ENCODE measurements at places on chromosomes 5 and 9. TPM values are rescaled to one million over a fixed set of nuclear protein-coding genes. Genes with fewer than 3 reads are reported as not detected.

GRCh38 chr9:89256642-89257041 is 54.4 kb upstream of the CKS2 start:
- no peak for DNase-seq

ARSI gene
- total RNA-seq = 32.7 TPM

DNA sequence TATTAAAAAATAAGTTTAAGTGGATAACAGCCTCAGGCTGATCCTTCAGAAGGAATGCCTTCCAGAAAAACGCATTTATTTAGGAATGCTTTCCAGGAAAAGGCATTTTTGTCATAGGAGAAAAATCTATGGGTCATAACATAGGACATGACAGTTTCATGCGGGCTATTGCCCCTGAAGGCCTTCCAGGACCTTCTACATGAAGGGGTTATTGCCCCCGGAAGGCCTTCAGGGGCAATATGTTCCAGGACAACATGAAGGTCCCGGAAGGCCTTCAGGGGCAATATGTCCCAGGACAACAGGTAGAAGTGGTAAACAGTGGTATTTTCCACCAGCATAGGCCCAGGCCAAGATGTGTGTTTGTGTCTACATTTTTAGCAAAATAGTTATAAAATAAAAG is 191.3 kb upstream of the RASA1 start:
- DNase-seq = no peak

PCDHGB3 gene
- 0.54 TPM for total RNA-seq

DNA sequence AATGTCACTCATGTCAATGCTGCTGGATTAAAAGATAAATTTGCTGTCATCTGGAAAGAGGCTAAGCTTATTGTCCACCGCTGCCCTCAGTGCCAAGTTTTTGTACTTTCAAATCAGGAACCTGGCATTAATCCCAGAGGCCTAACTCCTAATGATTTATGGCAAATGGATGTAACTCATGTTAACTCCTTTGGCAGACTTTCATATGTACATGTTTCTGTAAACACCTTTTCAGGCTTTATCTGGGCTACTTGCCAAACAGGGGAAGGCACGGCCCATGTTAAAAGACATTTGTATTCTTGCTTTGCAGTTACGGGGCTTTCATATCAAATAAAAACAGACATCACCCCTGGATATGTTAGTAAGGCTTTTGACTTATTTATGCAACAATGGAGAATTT is 608.0 kb upstream of the ACO1 start:
- peak; percentile 63 for DNase-seq

- no peak for DNase-seq
These were observed 14.0 kb downstream of the FBXW2 start for GRCh38 chr9:120779227-120779626.

GRCh38 chr9:96068511-96068910 is 193.0 kb downstream of the ERCC6L2 start:
- DNase-seq = no peak

DNA sequence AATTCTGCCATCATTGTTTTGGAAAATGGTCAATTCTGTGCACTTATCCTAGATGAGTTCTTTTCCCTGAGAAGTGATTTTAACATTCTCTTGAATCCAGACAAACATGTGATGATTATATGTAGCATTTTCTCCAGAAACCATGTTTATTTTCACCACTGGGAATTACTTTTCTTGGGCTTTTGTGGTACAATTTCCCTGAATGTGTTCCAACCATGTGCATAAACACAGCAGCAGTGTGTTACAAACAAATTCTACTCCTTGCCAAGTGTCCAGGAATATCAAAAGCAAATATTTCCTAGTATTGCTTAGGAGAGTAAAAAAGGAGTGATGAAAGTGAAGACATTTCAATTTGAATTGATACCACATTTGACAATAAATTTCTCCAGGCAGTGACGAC is 50.4 kb downstream of the NXNL2 start:
- DNase-seq = no peak

GPX8 gene
- total RNA-seq = 155 TPM

DNA sequence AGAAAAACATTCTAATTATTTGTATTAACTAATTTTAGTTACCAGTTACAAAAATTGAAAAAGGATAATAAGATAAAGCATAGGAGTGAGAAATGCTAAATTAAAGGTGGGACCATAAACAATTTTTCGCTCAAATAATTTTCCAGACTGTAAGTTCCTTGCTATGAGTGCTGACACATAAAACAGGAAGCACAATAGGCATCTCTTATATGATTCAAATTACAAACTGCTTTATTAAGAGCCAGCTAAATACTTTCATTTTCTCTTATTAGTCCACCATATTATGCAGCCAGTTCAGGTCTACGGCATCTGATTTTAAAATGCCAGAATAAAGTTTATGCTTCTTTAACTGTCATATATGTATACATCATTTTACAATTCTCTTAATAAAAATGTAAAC is 4.4 kb downstream of the RC3H2 start:
- DNase-seq = peak; percentile 31

- DNase-seq = no peak
These were observed 12.9 kb upstream of the AJM1 start for GRCh38 chr9:136829412-136829811.

CYLC2 gene
- not detected for total RNA-seq

IFNA21 gene
- total RNA-seq = not detected

GRCh38 chr9:76531231-76531780 is 72.3 kb downstream of the GCNT1 start:
- DNase-seq = no peak

GRCh38 chr9:108664309-108665255 is 191.2 kb downstream of the ACTL7B start:
- no peak for DNase-seq

- peak; percentile 53 for DNase-seq
These were observed 8.3 kb downstream of the DIMT1 start for GRCh38 chr5:62395210-62395950.

ANKRD20A1 gene
- total RNA-seq = not detected

CLIC3 gene
- total RNA-seq = 11.0 TPM

SPINK4 gene
- total RNA-seq = not detected

GRCh38 chr9:13361076-13361475 is 81.6 kb upstream of the MPDZ start:
- DNase-seq = no peak

GRCh38 chr5:173926359-173926758 is 38.2 kb downstream of the CPEB4 start:
- DNase-seq = peak; percentile 15

DNA sequence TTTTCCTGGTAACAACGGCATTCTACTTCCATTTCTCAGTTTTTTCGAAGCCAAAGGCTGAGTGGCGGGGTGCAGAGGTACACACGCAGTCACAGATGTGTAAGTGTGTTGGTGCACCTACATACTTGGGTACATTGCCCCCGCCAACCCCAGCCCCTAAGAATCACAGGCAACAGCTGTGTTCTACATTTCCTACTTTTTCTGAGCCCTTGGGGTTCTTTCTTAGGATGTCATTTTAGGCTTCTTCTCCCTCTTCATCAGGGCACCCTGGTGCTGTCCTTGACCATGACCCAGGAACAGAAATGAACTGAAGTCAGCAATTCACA is 104.8 kb downstream of the PAX5 start:
- no peak for DNase-seq

FAM120A gene
- total RNA-seq = 62.5 TPM

DNA sequence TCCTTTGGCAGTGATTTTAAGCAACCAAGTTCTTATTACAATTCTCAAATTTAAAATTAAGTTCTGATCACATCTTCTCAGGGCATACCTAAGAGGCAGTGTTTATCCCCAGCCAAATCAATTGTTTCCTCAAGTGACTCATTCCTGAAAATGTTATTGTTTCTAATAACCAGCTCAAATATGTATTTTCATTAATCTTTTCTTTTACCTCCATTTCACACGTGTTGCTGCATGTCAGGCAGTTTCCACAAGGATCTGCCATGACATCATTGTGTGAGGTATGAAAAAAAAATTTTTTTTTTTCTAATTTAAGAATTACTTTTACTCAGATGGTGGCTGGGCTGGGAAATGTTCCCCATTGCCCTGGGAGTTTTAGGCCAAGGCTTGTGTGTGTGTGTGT is 113.0 kb upstream of the NTRK2 start:
- DNase-seq = no peak

- no peak for DNase-seq
These were observed 26.8 kb downstream of the KLF9 start for GRCh38 chr9:70387663-70388062.

DNA sequence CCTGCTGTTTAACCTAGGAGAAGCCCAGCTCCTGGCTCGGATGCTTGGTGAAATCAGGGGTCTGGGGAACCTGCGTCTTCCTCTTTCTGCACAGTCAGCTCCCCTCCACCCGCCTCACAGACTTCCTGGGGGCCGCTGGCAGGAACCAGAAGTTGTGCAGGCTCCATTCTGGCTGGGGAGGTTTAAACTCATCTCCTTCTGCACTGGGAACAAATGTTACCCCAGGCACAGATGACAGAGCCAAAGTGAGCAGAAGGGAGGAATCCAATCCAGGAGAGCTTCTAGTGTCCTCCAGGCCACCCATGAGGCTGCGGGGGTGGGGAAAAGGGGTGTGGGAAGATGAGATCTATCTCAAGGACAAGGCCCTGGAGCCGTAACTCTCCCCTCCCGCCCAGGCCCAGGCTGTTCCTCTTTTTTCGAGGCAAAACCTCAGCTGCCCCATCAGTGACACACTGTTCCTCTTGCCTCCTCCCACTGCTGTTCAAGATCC is 31.2 kb downstream of the KCNMB1 start:
- no peak for DNase-seq

GRCh38 chr9:98793031-98793430 is 3.3 kb downstream of the ANKS6 start:
- no peak for DNase-seq

- DNase-seq = peak; percentile 40
These were observed 84.5 kb downstream of the FOXD1 start for GRCh38 chr5:73363911-73364730.

GRCh38 chr5:109455598-109456096 is 45.9 kb upstream of the PJA2 start:
- DNase-seq = peak; percentile 99

DNA sequence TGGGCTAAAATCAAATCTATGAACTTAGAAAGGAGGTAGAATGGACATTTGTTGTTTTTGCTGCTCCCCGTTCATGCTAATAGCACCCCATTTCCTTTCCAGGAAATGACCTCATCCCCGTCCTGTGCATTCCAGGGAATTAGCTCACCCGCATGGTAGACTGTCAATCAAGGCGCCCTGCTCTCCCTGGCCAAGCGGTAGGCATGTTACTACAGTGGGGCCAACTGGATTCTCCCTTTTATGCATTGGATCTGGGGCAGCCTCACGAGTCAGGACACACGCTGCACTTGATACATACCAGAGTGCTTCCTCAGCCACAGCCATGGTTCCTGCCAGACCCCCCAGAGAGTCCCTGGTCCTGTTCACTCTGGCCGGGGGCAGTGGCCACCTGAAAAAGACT is 111.0 kb upstream of the PTCH1 start:
- DNase-seq = peak; percentile 94

NUDT2 gene
- 45.6 TPM for total RNA-seq

CDH10 gene
- total RNA-seq = not detected

All from M059J (cell line).